Neural cell (in vitro differentiated cells): ENCODE measurements at places on chromosomes 13 and 19. TPM values are rescaled to one million over a fixed set of nuclear protein-coding genes. Genes with fewer than 3 reads are reported as not detected.

Gene ZNF429
- 54.1 and 65.4 TPM in 2 replicates for polyA plus RNA-seq

Gene PRR36
- polyA plus RNA-seq: 2.5 and 2.7 TPM in 2 replicates

Gene NPHS1
- 0.05 and 2.8 TPM in 2 replicates for polyA plus RNA-seq

Gene GPR4
- polyA plus RNA-seq: 0.25 TPM in 1 of 2 replicates, not detected in the other

Gene PEX11G
- polyA plus RNA-seq: 1.2 and 1.3 TPM in 2 replicates

Gene CTXN1
- polyA plus RNA-seq: 24.7 and 34.1 TPM in 2 replicates

Gene OR7G3
- not detected in 2 replicates for polyA plus RNA-seq

Gene GDF15
- polyA plus RNA-seq: 1.6 TPM in 1 of 2 replicates, not detected in the other

Gene KDELR1
- 42.3 and 46.9 TPM in 2 replicates for polyA plus RNA-seq

Gene TGFBR3L
- not detected in 2 replicates for polyA plus RNA-seq

Gene PDX1
- polyA plus RNA-seq: not detected in 2 replicates

Gene TNNI3
- polyA plus RNA-seq: 22.5 and 22.6 TPM in 2 replicates

Gene GJB6
- not detected in 2 replicates for polyA plus RNA-seq

Gene CCL25
- 1.9 and 2.4 TPM in 2 replicates for polyA plus RNA-seq

Gene GNA15
- polyA plus RNA-seq: not detected in 2 replicates

Gene ANGPTL8
- not detected in 2 replicates for polyA plus RNA-seq

Gene NFIC
- polyA plus RNA-seq: 0.18 and 0.24 TPM in 2 replicates

Gene CACNA1A
- polyA plus RNA-seq: 6.9 and 13.7 TPM in 2 replicates

Gene METTL21C
- polyA plus RNA-seq: not detected in 2 replicates

Gene DLEU7
- polyA plus RNA-seq: 0.26 and 0.76 TPM in 2 replicates
